Esophagus squamous epithelium (tissue), 5 donors: ENCODE measurements at places on chromosomes 4 and X.

DNA sequence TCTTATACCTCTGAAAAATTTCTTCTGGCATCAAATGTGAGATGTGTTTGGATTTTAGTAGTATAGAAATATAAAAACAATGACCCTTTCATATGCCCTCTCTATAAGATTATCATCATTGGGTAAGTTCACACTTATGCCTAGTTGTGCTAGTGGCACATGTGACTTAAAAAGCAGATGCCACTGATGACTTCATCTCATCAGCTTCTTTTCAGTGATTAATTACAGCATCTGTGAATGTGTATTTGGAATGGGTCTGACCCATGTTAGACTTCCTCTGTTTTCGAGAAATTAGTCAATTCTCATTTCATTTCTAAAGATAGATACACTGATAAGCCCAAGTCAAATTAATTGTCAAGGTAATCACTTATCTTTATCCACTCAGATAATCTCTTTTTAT, 698.7 kb downstream of the GABRG1 start:
- no peak for DNase-seq

DNA sequence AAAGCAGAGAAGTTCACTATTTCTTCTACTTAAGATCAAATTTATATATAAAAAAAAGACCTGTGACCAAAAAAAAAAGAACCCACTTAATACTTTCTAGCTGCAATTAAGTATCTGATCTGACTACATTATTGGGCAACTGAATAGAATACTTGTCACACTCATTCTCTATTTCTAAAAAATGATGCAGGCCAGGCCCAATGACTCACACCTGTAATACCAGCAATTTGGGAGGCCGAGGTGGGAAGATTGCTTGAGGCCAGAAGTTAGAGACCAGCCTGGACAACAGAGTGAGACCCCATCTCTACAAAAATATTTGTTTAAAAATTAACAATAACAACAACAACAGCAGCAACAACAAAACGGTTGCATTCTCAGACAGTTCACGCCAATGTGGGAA, 108.8 kb upstream of the BMP2K start:
- DNase-seq = no peak

- DNase-seq = no peak
Observed at GRCh38 chrX:47518144-47518543, 35.1 kb upstream of the ZNF41 start.

DNA sequence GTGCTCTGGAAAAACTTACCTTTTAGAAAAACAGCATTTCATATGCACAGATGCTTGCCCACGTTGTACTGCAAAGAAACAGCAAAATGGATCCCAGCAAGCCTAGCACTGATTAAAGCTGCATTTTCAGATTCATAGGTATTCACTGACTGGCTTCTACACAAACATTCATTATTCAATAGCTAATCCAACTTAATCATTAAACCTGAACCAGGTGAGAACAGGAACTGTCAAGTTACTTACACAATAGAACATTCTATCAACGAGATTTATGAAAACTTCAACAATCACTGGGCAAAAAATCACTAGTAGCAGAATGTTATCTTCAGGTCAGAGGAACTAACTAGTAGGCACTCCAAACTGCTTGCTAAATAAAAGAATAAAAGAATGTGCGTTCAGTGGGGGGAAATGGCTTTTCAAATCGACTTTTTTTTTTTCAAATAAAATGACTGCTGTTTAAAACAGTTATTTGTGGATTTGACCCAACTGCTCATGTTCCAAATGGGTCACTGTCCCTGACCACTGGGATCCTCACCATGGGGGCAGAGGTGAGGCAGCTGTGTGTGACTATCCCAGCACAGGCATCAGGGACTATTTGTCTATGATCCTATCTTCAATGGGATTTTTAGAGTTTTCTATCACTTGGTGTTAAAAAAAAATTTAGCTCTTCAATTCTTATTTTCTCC, 42.3 kb downstream of the STX18 start:
- no peak for DNase-seq

DNA sequence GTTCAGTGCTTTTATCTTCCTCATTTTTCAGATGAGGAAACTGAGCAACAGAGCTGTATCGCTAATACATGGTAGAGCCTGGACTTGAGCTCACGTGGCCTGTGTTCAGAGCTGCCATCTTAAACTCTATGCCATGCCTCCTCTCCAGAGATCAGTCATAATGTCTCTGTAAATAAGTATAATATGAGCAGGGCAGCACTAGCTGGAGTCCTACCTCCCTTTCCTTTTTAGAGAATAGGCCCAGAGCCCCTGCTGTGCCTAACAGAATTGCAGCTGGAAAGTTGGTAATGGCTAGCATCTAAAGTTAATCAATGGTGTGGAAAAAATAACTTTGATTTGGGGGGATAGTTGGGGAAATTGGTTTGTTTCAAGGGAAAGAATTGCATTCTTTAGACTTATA, 20.4 kb downstream of the CASP6 start:
- no peak for DNase-seq

DNA sequence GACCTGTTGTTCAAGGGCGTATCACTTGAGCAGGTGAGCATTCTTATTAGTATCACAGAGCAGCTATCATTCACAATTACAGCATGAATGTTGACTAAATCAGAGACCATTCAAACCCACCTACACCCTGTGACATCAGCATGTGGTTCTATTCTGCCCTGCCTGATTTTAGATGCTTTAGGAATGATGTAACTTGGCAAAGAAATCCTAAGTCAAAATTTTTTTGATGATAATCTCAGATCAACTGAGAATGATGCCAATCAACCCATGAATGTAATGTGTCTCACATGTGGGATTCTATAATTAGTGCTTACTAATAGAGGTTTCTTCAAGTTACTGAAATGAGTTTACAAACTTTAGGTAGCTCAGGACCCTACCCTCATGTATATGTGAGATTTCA, 13.4 kb upstream of the CHIC2 start:
- DNase-seq = no peak
